ENCODE measurements at places on chromosomes 4 and X.

DNA sequence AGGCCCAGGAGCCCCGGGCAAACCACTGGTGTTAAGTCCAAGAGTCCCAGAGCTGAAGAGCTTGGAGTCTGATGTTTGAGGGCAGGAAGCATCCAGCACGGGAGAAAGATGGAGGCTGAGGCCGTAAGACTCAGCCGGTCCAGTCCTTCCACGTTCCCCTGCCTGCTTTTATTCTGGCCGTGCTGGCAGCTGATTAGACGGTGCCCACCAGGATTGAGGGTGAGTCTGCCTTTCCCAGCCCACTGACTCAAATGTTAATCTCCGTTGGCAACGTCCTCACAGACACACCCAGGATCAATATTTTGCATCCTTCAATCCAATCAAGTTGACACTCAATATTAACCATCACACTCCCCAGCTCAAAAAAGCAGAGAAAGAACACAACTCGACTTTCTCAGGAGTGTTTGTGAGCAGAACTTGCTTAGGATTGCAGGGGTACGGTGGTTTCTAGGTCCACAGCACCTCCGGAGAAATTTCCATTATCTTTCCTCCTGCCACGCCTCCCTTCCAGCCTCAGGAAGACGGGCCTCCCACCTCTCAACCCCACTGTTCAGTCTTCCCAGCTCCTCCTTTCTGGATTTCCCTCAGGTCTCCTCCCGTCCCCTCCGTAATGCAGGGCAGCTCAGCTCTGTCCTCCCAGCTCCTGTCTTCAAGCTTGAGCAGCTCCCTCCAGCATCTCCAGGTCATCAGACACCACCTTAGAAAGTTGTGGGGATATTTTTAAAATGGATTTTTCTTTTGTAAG, 13.3 kb upstream of the TMEM271 start:
- DNase-seq = no peak

DNA sequence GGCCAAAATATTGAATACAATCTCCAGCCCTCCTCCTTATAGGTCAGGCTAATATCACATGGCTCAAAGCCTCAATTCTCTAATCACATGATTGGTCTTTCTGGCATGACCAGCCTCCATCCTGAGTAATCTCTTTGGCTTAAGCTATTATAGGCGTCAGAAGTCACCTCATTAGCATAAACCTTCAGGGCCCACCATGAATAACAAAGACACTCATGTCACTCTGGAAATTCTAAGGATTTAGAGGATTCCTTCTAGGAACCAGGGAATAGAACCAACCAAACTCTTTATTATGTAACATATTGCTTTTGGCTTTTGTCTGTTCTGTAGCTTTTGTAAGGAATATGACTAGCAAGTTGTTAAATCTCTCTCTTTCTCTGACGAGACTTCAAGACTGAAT, 109.2 kb upstream of the IGFBP7 start:
- no peak for DNase-seq

DNA sequence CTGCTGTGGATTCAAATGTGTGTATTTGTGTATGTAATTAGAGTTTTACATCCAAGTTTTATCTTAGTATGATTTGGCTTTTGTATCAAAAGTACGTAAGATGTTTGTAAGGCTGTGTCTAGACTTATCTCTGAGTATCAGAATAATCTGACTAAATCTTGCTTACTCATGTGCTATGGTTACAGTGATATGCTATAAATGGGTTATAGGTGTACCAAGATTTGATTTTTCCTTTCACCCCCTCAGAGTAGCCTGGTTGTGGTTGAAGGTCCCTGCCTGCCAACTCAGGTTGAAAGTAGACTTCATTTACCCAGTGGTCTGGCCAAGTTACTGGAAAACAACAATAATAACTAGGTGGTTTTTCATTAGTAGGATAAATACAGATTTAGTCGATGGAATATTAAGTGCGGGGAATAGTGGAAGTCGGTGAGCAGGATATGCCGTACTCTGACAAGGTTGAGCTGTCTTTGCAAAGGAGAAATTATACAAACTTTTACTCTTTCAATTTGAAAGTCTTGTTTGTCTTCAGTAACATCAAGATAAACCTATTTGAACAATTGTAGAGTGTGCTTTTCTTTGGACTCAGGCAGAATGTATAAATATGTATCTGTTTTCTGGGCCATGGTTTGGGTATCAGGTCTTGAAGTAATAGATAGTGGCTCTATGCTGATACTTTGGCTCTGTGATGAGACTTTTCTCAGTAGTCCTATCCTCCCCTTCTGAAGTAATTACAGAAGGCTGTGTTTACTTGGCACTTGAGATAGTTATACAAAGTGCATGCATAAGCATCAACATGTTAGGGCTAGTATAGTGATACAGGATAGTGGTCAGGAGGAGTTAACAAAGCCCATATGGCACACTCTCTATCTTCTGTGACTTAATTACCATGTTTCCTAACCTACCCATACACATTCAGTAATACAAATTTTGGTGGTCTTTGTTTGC, 23.7 kb downstream of the BMP2K start:
- DNase-seq = no peak

- DNase-seq = no peak
These were observed 519.9 kb downstream of the IL15 start for GRCh38 chr4:142156256-142156655.

GRCh38 chr4:183986971-183987946, 82.2 kb downstream of the STOX2 start:
- DNase-seq = no peak
